Activated naive CD8-positive, alpha-beta T cell treated with anti-CD3 and anti-CD28 coated beads, Interleukin-2, amount 50 U/mL, for 24 hours (primary cell): ENCODE measurements at places on chromosomes 6 and 20.

DNA sequence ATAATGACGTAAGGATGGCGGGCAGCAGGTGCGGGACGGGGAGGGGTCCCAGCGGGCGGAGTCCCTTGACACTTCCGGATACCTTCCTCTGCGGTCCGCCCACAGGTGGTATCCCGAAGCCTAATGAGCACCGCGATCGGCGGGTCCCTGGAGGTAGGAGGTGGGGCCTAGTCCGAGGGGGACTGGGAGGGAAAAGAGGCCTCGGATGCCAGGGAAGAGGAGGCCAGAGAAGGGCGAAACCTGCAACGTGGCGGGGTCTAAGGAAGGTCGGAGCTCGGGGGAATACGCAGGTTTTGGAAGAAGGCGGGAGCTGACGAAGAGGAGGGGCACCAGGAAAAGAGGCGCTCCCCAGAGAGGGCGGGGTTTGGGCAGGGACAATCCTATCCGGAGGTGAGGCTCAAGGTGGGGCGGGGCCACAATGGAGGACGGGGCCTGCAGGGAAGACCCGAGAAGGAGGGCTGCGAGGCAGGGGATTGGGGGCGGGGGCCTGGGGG lies 3.7 kb downstream of the PRSS16 start:
- DNase-seq, result peak; percentile 69

DNA sequence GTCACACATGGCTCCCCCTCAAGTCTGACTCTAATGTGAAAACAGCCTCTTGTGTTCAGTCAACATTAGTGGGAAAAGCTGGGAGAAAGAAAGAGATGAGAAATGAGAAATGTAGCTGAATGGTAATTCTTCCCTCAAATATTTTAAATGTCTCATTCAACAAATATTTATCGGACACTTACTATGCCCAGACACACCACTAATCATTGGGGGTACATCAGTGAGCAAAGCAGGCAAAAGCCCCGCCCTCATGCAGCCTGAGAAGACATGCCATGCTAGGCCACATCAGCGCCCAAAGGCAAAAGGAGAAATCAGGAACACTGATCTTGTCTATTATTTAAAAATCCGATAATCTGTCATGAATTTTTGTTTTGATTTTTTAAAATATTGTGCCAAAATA lies 89.9 kb upstream of the ASF1A start:
- no peak for DNase-seq

GRCh38 chr6:40334496-40335270 lies 252.5 kb downstream of the LRFN2 start:
- DNase-seq, result no peak

DNA sequence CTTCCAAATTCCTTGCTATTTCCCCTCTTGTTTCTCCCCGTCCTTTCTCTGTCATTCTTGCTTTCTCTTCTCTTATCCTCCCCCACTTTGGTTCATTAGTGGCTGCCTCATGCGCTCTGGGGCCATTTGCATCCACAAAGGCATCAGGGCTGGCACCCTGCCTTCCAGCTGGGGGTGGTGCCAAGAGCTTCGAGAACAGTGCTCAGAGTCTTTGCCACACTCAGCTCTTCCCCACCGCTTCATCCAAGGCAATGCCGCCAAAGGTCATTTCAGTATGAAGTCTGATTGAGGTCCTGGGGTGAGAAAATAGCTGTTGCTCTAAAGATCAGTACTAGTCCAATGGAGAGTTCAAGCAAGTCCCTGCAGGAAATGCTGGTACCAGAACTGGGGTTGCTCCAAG lies 22.7 kb downstream of the OLIG3 start:
- DNase-seq, result no peak

DNA sequence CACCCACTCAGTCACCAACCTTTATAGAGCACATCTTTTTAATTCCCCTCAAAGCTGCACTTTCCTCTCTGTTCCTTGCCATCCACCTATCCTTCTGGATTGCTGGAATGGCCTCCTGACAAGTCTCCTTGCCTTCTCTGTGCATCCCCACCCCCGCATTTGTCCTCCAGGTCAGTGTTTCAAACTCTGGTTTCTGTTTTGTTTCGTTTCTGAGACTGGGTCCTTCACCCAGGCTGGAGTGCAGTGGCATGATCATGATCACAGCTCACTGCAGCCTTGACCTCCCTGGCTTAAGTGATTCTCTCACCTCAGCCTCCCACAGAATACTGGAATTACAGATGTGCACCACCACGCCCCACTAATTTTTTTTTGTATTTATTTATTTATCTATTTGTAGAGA lies 96.2 kb downstream of the PLCB1 start:
- no peak for DNase-seq

DNA sequence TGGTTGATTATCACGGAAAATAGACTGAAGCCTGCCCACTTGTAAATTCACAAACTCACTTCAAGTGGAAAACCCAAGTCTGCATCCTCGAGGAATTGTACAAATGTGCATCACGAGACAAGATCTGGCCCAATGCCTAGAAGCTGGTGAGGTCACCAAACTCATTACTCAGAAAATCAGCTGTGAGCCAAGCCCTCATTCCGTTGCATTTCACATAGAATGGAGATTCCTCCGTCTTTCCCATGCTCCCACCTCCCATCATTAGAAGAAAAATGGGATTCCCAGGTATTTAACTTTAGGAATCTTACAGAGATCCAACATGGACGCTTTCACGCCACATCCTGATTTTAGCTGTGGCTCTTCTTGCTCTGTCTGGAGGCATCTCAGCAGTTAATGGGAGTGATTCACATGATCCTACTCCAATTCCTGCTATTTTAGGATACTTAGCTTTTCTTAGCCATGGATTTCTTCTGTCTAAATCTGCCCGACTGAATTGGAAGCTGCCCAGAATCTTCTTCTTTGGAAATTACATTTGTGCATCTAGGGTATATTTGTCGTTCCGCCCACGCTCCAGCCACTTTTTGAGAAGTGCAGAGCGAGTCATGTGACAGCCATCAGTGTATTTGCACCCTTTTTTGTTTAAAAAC lies 68.7 kb upstream of the STMND1 start:
- DNase-seq, result no peak

- DNase-seq, result no peak
These were observed 11.8 kb downstream of the PSMF1 start for GRCh38 chr20:1130058-1130694.

- DNase-seq, result no peak
These were observed 93.6 kb downstream of the FHL5 start for GRCh38 chr6:96656567-96656966.

DNA sequence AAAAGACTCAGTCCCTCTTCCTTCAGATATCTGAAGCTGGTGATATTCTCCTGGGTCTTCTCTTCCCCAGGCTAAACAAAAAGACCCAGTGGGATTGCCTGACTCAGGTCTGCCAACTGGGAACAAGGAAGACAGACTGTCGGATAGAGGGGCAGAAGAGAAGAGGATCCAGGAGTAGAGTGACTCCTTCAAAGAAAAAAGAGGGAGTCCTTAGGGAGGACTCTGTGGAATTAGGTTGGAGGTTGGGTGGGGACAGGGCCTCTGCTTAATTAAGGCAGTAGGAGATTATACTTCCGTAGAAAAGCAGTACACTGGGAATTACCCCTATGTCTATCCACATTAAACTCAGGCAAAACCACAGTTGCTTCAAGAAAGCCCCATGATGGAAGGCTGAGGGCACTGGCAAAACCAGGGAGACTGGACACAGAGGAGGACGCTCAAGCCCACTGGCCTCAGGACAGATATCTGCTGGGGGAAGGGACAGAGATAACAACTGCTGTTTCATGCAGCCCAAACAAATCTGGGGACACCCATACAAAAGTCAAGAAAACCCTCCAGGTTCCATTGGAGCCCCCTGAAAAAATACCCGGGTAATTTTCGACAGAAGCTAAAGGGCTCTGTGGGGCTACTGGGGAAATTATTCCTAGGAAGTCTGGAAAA lies 5.7 kb downstream of the BCL2L1 start:
- peak; percentile 31 for DNase-seq

- no peak for DNase-seq
These were observed 77.1 kb upstream of the FRMD1 start for GRCh38 chr6:168155821-168156741.

GRCh38 chr6:147159536-147160374 lies 44.5 kb upstream of the STXBP5 start:
- DNase-seq, result no peak

- DNase-seq, result no peak
These were observed 73.0 kb downstream of the RNGTT start for GRCh38 chr6:88890394-88890793.

DNA sequence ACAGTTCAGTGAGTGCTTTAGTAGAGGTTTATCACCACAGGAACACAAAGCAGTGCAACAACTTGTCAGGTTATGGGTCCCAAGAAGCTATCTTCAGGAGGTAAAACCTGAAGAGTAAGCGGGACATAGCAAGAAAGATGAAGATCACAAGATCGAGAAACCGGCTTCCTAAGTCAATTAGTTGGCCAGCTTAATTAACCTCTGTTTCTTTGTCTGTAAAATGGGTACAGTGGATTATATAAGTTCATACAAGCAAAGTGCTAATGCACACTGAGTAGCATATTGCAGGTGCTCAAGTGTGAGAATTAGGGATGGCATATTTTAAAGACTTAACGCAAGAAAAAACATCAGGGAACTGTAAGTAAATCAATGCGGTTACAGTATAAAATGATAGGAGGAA lies 12.5 kb downstream of the FBXO30 start:
- DNase-seq, result no peak

- no peak for DNase-seq
These were observed 104.4 kb downstream of the BTBD3 start for GRCh38 chr20:12022126-12022525.
